ENCODE measurements at places on chromosomes 2 and 18.

- no peak for DNase-seq
Observed at GRCh38 chr2:135271006-135271405, 218.9 kb downstream of the RAB3GAP1 start.

- no peak for DNase-seq
Observed at GRCh38 chr2:203441463-203441862, 93.6 kb downstream of the RAPH1 start.

DNA sequence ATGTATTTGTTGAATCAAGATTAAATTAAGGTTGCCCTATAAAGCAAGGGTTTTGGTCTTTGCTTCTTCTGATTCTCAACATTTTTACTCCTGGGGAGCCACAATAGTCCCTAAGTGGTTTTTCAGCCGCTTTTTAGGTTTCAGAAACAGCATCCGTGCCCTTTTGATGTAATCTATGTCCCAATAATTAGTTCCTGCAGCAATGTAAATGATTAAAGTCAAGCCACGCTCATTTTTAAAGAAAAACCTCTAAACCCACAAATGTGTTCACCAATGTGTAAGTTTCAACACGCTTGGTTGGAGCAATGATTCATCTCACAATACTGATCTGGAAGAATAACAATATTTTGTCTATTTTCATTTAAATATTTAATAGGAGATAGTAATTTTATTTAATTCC lies 5.6 kb downstream of the ARL4C start:
- DNase-seq, result no peak

DNA sequence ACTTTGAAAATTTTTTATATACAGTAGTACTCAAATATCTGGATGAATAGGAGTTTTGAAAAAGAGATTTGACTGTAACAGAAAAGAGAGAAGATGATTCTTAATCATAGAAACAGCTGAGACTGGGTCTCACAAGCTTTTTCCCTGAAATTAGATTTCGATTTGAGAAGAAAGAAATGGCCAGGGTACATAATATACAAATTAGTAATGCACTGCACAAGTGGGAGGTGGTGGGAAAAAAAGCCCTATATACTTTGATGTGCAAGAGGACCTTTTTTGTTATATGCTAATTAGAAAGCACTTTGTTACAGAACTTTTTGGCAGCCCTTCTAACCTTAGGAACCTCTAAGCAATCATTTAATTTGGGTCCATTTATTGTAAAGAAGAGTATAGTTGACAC lies 62.9 kb downstream of the EML4 start:
- peak; percentile 35 for DNase-seq

GRCh38 chr2:213098612-213099011 lies 52.8 kb downstream of the IKZF2 start:
- DNase-seq, result no peak

DNA sequence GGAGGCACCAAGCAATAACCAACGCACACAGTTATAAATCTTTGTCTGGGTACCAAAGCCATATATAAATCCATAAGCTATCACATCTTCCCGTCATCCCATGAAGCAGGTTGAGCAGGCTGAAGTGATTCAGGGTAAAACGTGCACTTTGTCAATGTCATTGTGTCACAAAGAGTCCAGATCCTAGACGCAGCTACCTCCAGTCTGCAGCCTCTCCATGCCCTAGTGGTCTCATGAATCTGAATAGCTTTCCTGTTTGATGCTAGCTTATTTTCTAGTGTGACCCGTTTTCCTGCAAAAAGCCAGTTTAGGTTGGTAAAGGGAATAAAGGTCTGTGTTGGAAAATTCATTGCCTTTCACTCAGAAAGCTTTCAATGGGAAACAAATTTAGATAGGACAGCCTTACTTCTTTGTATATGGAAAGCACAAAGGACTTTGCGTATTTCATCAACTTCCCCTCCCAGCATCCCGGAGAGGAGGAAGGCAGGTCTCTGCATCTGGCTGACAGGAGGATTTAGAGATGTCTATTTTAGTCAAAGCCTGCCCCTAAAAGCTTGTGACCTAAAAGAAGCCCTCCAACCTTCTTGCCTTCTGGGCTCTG lies 222.3 kb upstream of the ARL4C start:
- no peak for DNase-seq

DNA sequence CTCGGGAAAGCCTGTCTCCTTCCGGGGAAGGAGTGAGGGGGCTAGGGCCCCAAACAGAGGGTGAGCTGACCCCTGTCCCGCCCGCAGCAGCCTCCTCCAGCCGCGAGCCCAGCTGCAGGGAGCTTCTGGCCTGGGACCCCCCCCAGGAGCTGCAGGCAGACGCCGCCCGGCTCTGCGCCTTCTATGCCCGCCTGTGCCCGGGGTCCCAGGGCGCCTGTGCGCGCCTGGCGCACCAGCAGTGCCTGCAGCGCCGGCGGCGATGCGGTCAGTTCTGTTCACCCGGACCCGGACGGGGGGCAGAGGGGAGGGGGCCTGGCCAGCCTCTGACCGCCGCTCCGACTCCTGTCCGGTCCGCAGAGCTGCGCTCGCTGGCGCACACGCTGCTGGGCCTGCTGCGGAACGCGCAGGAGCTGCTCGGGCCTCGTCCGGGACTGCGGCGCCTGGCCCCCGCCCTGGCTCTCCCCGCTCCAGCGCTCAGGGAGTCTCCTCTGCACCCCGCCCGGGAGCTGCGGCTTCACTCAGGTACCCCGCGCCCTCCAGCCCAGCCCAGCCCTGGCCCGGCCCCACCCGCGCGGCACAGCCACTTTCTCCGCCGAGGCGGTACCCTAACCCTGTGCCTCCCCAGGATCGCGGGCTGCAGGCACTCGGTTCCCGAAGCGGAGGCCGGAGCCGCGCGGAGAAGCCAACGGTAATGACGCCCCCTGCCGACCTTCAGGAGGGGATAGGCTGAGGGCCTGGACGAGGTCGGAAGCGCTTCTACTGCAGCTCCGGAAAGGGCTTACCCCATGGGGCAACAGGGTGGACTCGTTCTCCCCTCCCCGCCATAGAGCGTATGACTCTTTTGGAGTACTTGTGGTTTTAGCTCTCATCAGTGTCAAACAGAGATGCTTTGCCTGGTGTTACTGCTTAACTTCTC lies 2.0 kb upstream of the CHRND start:
- DNase-seq, result peak; percentile 20

- DNase-seq, result no peak
Observed at GRCh38 chr18:12085136-12085535, 8.5 kb upstream of the ANKRD62 start.

DNA sequence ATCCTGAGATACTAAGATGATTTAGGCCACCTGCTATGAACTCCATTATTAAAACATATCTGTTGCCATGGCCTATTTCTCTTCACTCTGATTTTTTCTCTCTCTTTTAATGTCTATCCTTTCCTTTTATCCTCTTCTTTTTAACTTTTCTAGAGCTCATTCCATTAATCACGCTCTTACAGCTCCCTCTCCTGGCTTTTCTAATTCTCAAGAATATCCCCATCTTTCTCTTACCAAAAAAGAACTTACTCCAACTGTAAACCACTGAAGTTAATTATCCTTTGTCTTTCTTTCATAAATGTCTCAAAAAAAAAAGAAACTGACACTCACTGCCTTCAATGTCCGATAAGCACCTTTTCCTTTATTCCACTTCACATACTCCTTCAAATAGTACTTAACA lies 7.9 kb downstream of the PPP3R1 start:
- DNase-seq, result no peak

DNA sequence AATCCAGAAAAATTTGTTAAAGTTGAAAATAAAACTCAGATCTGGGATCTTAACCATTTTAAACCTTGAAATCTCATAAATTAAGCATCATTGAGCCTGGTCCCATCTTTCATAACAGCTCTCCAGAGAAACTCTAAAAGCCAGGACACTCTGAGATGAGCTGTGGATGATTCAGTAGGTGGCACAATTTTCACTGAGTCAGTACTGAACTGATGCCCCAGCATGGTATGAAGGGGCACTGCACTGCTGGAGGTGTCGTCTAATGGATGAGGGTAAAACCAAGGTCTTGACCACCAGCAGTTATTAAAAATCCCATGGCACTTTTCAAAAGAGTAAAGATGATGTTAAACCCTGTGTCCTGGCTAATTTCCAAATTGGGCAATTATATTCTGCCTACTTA lies 170.6 kb downstream of the FIGN start:
- DNase-seq, result no peak

- DNase-seq, result no peak
Observed at GRCh38 chr2:177682006-177682405, 289.4 kb downstream of the AGPS start.

DNA sequence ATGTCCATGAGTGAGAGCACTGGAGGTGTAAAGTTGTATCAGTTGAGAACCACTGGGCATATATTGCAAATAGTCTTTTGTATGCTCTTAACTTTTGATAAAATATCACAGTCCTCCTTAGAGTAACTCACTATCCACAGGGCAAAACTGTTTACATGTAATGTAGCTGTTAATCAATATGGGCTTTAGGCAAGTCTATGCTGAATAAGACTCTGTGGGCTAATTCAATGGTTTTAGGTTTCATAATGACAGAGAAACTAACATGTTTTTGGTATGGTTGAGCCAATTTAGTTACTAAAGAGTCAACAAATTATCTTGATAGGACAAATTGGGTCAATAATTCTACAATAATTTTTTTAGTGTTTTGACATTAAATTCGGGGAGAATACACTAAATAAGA lies 1134.9 kb upstream of the FAM98A start:
- DNase-seq, result no peak

DNA sequence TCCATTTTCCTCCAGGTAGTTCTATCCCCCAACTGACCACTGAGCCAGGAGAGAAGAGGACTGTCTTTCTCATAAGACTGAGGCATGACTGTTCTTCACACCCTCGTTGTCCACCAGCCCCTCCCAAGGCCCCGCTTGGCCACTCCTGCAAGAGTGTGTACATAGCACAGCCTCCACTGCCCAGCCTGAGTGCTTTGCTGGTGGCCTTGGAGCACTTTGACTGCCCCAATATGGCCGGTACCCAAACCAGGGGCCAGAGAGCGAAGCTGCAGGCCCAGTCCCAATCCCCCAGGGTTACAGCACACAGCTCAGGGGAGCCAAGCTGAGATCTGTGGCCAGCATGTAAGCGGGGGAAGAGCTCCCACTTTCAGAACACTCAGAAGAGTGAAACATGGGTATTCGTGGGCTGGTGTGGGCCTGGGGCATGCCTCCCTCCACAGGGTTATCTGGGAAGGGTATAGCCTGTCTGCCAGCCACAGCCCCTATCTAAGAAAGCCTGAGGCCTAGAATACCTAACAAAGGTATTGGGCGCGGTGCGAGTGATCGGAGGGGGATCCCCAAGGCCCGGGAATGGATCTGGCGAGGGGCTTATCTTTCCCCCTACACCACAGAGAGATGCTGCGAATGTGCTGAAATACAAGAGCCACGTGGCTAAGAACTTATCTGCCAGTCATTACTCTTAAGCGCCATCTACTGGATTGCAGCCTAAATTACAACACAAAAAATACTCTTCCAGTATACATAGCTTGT lies 163.8 kb downstream of the WDPCP start:
- peak; percentile 6 for DNase-seq

DNA sequence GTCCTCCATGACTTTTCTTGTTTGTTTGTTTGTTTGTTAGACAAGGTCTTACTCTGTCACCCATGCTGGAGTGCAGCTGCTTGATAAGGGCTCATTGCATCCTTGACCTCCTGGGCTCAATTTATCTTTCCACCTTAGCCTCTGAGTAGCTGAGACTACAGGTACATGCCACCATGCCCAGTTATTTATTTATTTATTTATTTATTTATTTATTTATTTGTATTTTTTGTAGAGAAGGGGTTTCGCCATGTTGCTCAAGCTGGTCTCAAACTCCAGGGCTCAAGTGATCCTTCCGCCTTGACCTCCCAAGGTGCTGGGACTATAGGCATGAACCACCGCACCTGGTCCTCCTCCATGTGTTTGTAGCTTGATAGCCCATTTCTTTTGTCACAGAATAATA lies 37.9 kb downstream of the NBEAL1 start:
- DNase-seq, result no peak

GRCh38 chr2:213420828-213421385 lies 136.6 kb downstream of the SPAG16 start:
- DNase-seq, result no peak

DNA sequence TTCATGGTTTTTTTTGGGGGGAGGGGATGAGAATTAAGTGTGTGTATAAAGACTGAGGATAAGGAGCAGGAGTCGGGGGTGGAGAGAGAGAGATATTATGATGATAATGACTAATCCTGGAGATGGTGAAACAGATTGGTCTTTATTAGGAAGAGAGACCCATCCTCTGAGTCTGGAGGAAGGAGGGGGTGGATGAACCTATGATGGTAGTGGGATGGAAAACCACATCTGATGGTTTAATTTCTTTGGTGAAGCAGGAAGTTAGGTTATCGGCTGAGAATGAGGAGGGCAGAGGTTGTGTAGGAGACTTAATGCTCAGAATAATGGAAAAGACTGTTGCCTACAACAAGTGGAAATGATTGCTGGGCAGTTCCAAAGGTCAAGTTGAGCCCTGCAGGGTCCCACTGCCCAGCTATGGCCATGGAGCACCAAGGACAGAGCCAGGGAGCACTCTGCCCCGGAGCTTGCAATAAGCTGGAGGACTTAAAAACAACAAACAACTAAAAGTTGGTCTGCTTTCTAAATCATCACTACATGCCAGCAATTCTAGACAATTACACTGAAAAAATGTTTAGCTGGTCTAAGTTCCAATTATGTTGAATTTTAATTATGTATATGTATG lies 7.9 kb downstream of the SLC16A14 start:
- no peak for DNase-seq

GRCh38 chr2:70935468-70936164 lies at the start of gene ATP6V1B1:
TSS of gene ATP6V1B1 (plus strand) at chr2:70935900. CDS start at chr2:70935955, 55 bp downstream.
- DNase-seq, result no peak

GRCh38 chr2:44671916-44672315 lies 269.6 kb upstream of the SIX3 start:
- DNase-seq, result no peak

- no peak for DNase-seq
Observed at GRCh38 chr2:146228466-146229058, 1616.3 kb upstream of the ACVR2A start.

- no peak for DNase-seq
Observed at GRCh38 chr2:195531754-195532153, 125.3 kb upstream of the SLC39A10 start.

- DNase-seq, result no peak
Observed at GRCh38 chr2:47704287-47704686, 78.7 kb upstream of the MSH6 start.

- no peak for DNase-seq
Observed at GRCh38 chr2:207960911-207961310, 64.4 kb downstream of the PLEKHM3 start.

GRCh38 chr2:172038604-172039003 lies 38.9 kb downstream of the METAP1D start:
- no peak for DNase-seq

GRCh38 chr2:216491793-216492596 lies 6.6 kb upstream of the RPL37A start:
- no peak for DNase-seq

GRCh38 chr2:20356042-20356441 lies 5.4 kb upstream of the PUM2 start:
- no peak for DNase-seq

- DNase-seq, result no peak
Observed at GRCh38 chr2:45011121-45011520, 1.9 kb upstream of the SIX2 start.

DNA sequence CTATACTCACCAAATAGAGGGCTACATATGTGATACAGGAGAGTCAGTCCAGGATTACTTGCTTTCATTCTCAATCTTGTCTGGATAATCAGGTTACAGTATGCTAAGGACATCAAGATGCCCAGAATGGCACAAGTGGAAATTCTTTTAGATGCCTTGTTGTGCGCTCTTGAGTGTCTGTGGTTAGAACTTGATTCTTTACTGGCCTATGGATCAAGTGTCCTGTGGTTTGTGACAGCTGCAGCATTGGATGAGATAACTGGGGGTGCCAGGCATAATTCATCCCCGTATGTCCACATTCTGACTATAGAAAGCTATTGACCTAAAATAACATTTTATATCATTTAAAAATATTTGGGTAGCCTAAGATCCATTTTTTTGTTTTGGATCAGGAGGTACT lies 40.1 kb downstream of the CDC42EP3 start:
- DNase-seq, result no peak

Measured in stimulated activated CD4-positive, alpha-beta T cell treated with anti-CD3 and anti-CD28 coated beads, Interleukin-4, amount 100 ng/mL, for 24 hours (primary cell).